NCI-H1105 (cell line): ENCODE measurements at places on chromosomes 7 and 10.

DNA sequence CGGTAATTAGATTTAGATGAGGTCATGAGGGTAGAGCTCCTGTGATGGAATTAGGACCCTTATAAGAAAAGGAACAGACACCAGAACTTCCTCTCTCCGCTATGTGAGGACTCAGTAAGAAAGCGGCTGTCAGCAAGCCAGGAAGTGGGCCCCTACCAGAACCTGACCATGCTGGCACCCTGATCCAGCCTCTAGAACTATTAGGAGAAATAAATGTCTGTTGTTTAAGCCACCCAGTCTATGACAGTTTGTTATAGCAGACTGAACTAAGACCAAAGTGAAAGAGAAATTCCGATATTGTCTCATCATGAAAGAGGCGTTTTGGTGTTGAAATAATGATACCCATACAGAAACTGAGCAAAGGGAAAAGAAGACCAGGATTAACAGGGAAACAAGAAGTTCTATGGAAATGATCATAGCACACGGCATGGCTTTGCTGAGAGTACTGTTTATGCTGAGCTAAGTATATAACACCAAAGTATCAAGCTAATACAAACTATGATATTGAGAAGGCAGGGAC, 9.2 kb downstream of the CLEC2L start:
- DNase-seq, result no peak

DNA sequence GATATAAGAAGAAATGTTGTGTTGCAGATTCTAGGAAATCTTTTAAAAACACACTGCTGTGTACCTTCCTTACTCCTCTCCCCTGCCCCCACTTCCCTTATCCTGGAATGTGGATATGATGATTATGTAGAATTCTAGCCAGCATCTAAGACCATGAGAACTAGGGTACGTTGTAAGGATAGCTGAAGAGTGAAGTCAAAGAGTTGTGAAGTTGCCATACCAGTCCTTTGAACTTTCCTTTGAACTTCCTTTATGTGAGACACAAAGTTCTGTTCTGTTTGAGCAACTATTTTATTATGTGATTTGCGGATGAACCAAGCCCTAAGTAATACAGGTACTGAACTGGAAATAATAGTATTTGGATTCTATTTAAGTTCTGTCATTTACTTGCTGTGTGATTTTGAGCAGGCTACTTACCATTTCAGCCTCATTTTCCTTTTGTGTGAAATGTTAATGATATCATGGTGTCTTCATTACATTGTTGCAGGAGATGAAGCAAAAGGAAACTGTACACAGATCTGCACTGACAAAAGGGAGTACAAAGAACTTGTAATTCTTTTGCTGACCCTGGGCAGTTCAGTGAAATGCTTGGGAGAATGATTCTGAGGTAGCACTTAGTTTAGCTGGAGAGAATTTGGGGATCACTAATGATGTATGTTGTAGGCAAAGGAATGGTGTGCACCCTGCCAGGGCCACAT, 31.4 kb downstream of the RPA3 start:
- DNase-seq, result no peak

DNA sequence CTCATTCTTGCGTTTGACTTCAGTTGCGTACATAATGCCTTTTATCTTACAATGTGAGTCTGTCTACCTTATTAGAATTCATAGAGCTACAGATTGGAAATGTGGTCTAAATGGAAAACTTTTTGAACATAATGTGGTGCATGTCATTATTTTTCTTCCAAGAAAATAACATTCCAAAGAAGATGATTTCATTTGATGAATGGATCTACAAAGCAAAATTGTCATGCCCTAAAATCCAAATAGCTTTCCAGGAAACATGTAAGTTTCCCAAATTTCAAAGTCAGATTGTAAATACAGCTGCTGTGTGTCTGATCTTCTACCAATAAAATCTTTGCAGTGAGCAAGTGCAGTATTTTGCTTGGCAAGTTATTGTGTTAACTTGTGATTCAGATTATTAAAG, 101.8 kb upstream of the FZD8 start:
- no peak for DNase-seq

DNA sequence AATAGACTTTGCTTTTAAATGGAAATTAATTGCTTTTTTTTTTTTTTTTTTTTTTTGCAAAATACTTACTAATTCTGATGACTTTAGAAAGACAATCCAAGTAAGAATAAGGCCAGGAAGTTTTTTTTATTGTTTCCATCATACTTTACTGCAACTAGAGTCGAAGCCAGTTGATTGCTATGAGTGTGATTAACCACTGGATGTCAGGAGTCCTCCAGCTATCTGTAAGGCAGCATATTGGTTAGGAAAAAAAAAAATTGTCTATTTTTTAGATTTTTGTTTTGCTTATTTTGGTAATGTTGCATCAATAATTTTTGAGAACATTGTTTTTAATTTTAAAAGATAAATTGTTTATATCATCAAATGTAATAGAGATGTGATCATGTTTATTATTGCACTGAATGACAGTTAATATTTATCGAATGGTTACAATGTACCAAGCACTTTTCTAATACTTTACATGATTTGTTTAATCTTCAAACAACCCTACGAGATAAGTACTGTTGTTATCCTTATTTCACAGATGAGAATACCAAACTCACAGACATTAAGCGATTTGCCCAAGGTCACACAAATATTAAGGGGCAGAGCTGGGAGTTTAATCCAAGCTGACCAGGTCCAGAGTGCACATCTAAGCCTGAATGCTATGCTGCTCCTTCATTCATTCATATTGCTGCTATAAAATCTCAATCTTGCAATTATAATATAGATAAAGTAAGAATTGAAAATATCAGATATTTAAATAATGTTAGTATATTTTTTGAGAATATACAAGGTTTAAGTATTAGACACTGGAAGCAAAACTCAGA, 19.9 kb upstream of the LMOD2 start:
- DNase-seq, result no peak

DNA sequence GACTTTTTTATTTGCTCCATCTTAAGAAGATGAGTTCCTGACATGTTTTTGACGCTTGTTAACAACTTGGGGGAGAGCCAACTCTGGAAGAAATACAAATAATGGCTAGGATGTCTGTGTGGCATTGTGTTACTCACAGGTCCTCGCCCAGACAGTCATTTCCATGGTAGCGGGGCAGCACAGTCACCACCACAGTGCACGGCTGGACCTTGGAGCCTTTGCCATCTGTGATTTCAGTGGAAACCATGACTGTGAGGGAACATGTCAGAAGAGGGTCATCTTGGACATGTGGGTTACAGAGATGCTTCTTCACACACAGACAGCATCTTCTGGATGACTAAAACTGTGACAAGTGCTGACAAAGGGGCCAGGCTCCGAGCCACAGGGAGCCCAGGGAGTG, 74.5 kb downstream of the PKD1L1 start:
- DNase-seq, result no peak

DNA sequence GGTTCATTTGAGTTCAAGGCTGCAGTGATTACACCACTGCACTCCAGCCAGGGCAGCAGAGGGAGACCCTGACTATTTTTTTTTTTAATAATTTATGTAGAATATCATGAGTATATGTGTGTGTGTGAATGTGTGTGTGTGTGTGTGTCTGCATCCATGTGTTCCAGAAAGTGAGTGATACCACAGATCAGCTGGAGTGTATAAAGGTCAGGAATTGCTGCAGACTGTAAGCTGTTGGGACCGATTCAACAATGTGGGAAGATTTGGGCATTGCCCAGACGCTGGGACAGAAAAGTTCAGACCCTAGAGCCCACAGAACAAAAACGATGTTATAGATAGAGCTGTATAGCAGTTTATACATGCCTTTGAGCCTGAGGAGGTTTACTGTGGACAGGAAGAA, 435.6 kb downstream of the CCSER2 start:
- DNase-seq, result no peak

DNA sequence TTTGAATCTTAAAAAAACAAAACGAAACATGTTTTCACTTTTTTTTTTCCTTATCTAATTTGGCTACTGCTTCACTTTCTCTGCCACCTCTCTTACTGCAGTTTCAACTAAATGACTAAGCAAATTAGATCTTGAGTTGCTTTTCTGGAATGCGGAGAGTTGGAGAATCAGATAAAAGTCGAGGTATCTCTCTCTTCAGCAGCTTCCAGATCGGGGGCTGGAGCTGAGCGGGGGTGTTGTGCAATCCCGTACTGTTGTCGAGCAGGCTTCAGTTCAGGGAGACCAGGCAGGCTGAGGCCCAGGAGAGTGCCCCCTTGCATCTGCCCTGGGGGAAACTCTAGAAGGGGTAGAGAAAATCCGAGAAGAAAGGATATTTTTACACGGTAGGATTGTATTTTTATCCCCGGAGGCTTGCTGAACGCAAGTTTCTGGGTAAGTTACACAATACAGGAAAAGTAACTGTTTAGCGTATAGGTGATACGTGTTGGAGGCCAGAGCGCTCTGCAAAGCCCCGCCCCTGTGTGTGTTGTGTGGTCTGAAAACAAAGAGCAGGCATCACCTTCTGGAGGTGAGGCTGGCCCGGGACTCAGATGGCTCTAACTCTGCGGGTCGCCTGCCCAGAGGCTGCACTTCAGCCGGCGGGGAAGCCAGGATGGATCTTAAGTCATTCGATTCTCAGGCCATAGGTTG, 116.6 kb downstream of the KLF6 start:
- no peak for DNase-seq

GRCh38 chr7:2953588-2954407, 89.9 kb downstream of the CARD11 start:
- DNase-seq, result no peak

DNA sequence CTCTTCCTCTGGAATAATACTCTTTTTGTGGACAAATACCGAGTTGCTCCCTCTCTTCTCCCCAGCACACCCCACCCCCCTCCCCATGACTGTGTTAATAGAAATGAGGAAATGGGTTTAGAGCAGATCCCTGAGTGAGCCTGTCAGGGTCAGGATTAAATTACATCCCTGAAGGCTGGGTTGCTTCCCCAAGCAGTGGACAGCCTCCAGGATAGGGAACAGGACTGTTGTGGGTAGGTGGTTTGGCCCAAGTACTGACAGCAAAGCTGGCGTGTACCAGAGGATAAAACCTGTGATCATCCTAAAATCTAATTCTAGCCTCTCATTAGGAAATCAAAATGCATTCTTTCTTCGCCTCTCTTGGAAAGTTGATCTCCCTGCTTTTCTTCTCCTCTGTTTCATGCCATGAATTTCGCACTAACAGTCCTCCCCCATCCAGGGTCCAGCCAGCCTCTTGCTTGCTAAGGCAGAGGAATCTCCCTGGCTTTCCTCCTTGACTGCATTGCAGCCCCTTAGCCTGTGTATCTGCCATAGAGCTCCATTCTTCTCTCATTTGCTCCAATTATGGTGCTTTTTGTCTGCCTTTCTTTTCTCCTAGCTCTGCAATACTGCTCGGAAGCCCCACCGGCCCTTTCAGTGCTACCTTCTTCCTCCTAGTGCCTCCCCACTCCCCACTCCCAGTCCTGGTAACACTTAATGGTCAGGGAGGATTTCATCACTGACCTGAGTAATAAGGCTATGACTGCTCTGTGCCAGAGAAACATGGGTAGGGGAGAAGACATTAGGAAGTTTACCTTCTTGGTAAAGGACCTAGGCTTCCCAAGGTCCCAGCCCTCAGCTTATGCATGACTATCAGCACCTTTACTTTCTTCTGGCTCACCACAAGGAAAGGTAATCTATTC, 8.4 kb downstream of the LRRC4 start:
- DNase-seq, result no peak

- no peak for DNase-seq
Measured at GRCh38 chr10:586151-586550, 103.3 kb downstream of the DIP2C start.

DNA sequence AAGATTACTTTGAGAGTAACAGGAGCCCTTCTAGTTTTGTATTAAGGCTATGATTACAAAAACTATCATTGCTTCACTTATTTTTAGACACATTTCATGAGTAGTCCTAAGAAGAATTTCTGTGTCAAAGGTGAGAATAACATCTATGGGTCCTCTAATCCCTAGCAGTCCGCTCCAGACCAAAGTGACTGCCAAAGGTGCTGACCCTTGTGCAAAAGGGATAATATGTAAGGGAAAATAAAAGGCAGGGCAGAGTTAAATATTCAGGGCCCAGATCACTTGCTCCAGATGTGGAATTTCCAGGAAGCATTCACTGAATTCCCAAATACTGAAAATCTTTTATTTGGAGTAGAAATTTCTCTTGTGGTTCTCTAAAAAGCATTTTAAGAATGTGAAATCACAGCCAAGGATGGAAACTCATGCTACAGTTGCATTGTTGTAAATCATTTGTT, 29.3 kb downstream of the RHOBTB1 start:
- no peak for DNase-seq

DNA sequence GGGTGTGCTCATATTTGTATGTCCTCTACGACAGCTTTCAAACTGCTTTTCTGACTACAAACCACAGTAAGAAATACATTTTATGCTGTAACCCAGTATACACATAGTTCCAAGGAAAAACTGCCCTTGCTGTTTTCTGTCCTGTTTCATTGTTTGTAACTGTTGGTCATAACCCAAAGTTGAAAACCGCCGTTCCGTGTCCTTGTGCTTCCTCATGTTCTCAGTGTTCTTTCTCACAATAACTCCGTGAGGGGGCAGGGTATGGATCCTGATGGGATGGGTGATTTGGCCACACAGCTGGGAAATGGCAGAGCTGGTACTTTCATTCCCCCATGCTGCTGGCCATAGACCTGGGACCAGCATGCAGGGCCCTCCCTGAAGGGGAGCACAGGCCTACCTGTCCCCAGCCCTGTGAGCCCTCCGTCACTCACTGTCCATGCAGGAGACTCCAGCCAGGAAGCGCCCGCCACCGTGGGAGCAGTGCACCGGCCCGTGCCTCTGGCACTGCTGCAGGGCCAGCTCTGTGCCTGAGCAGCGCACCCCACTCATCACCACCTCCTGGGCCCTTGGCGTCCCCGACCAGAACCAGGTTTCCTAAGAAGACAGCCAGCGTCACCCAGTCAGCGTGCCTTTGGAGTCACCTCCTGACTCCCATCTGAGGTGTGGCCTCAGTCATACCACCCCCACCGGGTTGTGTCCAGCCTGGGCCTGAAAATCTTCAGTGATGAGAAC, 12.7 kb downstream of the LOXL4 start:
- no peak for DNase-seq

DNA sequence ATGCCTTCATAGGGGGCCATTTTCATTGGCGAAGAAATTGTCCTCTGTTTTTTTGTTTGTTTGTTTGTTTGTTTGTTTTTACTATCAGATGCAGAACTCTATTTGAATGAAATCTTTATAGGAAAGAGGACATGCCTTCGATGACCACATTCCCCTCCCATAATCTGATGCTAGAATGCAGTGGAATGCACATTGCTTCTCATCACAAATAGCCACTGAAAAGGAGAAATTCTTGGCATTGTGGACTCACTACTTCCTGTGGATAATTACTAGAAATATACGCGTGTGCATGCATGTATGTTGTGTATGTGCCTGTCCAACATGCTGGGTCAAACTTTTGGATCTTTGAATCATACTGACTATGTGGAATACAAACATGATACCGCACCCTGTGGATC, 70.5 kb upstream of the SFMBT2 start:
- no peak for DNase-seq

DNA sequence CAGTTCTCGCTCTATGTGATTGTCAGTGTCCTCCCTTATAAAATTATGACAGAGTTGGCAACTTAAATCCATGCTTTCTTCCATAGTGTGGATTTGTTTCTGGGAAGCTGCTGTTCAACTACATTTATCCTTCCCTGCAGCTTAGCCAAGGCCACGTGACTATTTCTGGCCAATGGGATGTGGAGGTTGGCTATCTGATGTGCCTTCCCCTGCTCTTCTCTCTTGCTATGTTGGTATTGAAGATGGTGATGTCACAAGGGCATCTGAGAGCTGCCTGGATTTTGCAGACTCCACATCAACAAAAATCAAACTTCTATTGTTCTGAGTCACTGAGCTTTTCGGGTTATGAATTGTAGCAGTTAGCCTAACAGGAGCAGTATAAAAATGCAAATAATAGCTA, 164.9 kb upstream of the RHOBTB1 start:
- no peak for DNase-seq

- DNase-seq, result no peak
Measured at GRCh38 chr7:82435769-82436168, 7.8 kb downstream of the CACNA2D1 start.
